Activated naive CD8-positive, alpha-beta T cell treated with anti-CD3 and anti-CD28 coated beads, Interleukin-2, amount 10 ng/mL, durations not matched to agents 7 days and 5 days (primary cell): ENCODE measurements at places on chromosomes 7 and 10. TPM values are rescaled to one million over a fixed set of nuclear protein-coding genes. Genes with fewer than 3 reads are reported as not detected.

UPK3BL2 gene
- total RNA-seq, result 20.7 TPM

GATA3 gene
- 48.3 TPM for total RNA-seq

MASTL gene
- 29.6 TPM for total RNA-seq

OR6V1 gene
- total RNA-seq, result not detected

GRCh38 chr10:27513451-27514191 is 9.5 kb downstream of the RAB18 start:
- peak overlapping the region; percentile 88 for H3K27ac ChIP-seq
- no peaks in the 10 kb centered on the region for H3K27me3 ChIP-seq
- H3K4me1 ChIP-seq, result peaks cover 32% of the 10 kb centered on the region
- no peak for DNase-seq
- H3K36me3 ChIP-seq, result peaks cover 43% of the 10 kb centered on the region

- no peak overlapping the region for H3K27ac ChIP-seq
- H3K27me3 ChIP-seq, result no peaks in the 10 kb centered on the region
- peaks cover 2% of the 10 kb centered on the region for H3K36me3 ChIP-seq
- peaks cover 5% of the 10 kb centered on the region for H3K4me1 ChIP-seq
- no peak overlapping the region for H3K4me3 ChIP-seq
These were observed 3.4 kb upstream of the MIOS start for GRCh38 chr7:7563269-7563668.

DNA sequence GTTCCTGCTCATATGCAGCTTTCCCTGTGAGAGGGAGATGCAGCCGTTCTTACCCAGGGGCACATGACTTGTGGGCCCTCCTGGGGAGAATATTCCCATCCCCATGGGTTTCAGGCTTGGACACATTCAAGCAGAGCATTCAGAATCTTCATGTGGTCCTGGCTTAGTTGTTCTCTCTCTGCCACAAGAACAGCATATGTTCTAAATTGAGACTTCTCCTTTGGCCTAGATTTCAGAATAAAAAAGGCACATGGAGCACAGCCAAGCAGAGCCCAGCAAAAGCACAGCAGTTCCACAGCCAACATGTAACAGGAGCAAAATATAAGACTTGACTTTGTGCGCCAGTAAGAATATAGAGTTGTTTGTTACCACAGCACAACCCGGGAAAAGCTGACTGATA is 306.4 kb upstream of the MYO3A start:
- no peaks in the 10 kb centered on the region for H3K4me1 ChIP-seq
- no peaks in the 10 kb centered on the region for H3K36me3 ChIP-seq
- H3K27ac ChIP-seq, result no peak overlapping the region

DNA sequence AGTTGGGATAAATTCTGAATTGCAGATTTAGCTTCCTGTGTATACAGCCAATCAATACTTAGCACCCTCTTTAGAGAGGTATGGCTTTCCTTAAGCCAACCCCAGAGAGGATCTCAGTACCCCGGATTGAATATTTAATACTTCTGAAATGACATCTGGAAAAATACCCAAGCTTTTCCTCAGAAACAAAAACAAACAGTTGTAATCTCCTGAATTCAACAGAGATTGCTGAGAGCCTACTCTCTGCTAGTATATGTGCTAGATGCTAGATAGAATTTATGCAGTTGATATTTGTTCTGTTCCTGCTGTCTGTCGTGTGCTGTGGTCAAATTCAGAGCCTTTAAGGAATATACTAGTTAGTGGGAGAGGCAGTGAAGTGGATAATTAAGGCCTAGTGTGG is 21.1 kb downstream of the STARD3NL start:
- no peak overlapping the region for H3K4me3 ChIP-seq
- H3K36me3 ChIP-seq, result peaks cover 16% of the 10 kb centered on the region
- no peaks in the 10 kb centered on the region for H3K27me3 ChIP-seq
- no peak for DNase-seq
- peaks cover 7% of the 10 kb centered on the region for H3K4me1 ChIP-seq
- no peak overlapping the region for H3K27ac ChIP-seq

DNA sequence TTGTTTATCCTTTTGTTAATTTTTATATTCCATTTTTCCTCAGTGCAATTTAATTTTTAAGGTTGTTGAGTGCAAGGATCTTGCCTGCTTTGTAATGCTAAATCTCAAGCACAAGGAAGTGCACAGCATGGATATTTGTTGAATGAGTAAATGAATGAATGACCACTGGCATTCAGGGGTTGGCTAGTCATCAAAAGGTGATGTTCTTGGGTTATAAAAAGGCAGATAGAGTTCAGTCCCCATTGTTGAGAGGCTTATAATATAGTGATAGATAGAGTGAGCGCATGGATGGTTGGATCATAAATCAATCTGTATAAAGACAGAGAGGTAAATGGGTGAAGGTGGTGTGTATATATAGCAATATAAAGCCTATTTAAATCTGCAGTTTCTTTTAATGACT is 193.2 kb upstream of the KLF6 start:
- H3K27me3 ChIP-seq, result no peaks in the 10 kb centered on the region
- peaks cover 39% of the 10 kb centered on the region for H3K36me3 ChIP-seq
- no peak for DNase-seq
- no peak overlapping the region for H3K27ac ChIP-seq
- H3K4me1 ChIP-seq, result peaks cover 40% of the 10 kb centered on the region

DNA sequence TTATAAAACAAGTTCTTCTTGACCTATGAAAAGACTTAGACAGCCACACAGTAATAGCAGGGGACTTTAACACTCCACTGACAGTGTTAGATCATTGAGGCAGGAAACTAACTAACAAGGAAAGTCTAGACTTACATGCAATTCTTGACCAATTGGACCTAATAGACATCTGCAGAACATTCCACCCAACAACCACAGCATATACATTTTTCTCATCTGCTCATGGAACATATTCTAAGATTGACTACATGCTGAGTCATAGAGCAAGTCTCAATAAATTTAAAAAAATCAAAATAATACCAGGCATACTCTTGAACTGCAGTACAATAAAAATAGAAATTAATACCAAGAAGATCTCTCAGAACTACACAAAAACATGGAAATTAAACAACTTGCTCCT is 219.5 kb upstream of the HPS1 start:
- peaks cover 16% of the 10 kb centered on the region for H3K27me3 ChIP-seq
- no peaks in the 10 kb centered on the region for H3K36me3 ChIP-seq
- DNase-seq, result no peak
- no peak overlapping the region for H3K27ac ChIP-seq
- H3K4me3 ChIP-seq, result no peak overlapping the region

DNA sequence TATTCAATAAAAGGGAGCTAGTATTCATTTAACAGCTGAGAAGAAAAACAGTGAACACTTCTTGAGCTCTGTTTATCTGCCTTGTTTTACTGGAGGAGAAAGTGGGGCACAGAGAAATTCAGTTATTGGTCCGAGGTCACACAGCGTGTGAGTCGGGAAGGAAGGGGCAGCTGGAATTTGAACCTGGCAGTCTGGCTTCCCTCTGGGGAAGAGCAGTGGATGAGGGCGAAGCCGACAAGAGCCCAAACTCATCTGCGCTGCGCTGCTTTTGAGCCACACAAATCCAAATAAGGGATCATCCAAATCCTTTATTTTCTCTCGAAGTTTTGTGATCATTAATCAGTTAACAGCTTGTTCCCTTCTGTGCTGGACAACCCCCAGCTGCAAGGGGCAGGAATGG is 23.7 kb upstream of the PFKFB3 start:
- H3K36me3 ChIP-seq, result peaks cover 5% of the 10 kb centered on the region
- H3K27me3 ChIP-seq, result no peaks in the 10 kb centered on the region
- peaks cover 19% of the 10 kb centered on the region for H3K4me1 ChIP-seq
- no peak overlapping the region for H3K4me3 ChIP-seq
- no peak for DNase-seq
- H3K27ac ChIP-seq, result no peak overlapping the region

DNA sequence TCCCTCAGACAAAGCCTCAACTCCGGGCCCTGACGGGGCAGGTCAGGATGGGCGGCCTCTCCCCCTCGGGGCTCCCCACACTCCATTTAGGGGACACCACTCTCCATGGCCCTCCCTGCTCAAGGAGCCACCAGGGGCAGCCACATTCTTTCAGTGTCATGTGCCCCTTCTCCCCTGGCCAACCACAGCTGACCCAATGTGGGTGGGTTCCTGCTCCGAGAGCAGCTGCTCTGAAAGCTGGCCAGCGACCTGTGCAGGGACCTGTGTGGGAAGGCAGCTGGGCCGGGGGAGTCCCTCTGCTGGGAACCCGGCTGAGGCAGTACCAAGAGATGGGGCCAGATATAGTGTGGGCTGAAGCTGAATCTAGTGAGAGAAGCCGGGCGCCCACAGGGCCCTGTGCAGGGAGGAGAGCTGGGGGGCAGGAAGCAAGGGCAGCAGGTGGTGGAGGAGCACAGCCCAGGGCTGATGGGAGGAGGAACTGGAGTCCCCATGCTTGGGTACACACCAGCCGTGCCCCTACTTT is 40.6 kb upstream of the NPFFR1 start:
- H3K27me3 ChIP-seq, result no peaks in the 10 kb centered on the region
- peak overlapping the region; percentile 96 for H3K27ac ChIP-seq

DNA sequence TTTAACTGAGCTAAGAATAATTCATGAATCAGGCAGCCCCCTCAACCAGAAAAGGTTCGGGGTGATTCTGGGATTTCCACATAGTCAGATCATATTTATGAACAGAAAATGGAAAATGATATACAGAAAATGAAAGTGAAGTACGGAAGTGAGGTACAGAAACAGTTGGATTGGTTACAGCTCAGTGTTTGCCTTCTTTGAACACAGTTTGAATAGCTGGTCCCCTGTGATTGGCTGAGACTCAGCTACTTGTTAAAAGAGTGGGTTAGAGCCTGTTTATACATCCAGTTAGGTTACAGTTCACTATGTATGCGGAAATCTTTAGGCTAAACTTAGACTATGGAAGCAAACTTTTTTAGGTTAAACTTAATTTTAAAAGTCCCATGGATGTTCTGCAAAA is 511.7 kb downstream of the PLXDC2 start:
- H3K27ac ChIP-seq, result no peak overlapping the region
- no peak overlapping the region for H3K4me3 ChIP-seq
- H3K36me3 ChIP-seq, result no peaks in the 10 kb centered on the region
- H3K4me1 ChIP-seq, result no peaks in the 10 kb centered on the region
- H3K27me3 ChIP-seq, result no peaks in the 10 kb centered on the region
- DNase-seq, result no peak
